ENCODE measurements at places on chromosomes 12 and 14. TPM values are rescaled to one million over a fixed set of nuclear protein-coding genes. Genes with fewer than 3 reads are reported as not detected.

Gene DERA
- total RNA-seq, result 15.6 TPM

Gene EMP1
- 11.5 TPM for total RNA-seq

Gene SOCS4
- 10.5 TPM for total RNA-seq

Gene NPFF
- total RNA-seq, result not detected

Gene GXYLT1
- total RNA-seq, result 5.3 TPM

Gene PLD4
- 1.3 TPM for total RNA-seq

Gene AACS
- 13.0 TPM for total RNA-seq

Gene SYT1
- total RNA-seq, result 0.64 TPM

Gene NTN4
- 63.9 TPM for total RNA-seq

Gene C12orf50
- 0.12 TPM for total RNA-seq

Gene STAC3
- 0.46 TPM for total RNA-seq

Gene XRCC3
- total RNA-seq, result 2.2 TPM

Gene CLECL1
- not detected for total RNA-seq

Gene PTPRR
- 0.24 TPM for total RNA-seq

Gene BTBD6
- total RNA-seq, result 9.2 TPM

Gene BLOC1S1
- total RNA-seq, result 32.5 TPM

Gene CHGA
- total RNA-seq, result 36.2 TPM

Gene CRADD
- 11.7 TPM for total RNA-seq
